ENCODE measurements at places on chromosomes 1 and 21.

- DNase-seq: peak; percentile 77
These were observed 9.2 kb downstream of the FCMR start for GRCh38 chr1:206912445-206913095.

DNA sequence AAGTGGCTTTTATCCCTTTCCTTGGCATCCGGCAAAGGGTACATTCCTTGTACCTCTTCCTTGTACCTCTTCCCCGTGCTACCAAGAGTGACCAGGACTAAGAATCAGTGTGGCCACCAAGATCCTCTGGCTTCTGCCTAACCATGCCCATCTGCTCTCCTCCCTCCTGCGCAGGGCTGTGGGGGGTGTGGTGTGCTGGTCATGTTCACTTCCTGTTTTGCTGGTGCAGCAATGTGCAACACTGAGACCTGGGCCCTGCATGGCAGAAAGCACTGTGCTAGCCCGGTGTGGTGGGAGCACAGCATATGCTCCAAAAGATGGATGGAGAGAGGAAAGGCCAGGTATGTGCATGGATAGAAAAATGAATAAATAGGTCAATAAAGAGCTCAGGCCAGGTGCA, 33.3 kb upstream of the TENT5C start:
- DNase-seq: no peak

DNA sequence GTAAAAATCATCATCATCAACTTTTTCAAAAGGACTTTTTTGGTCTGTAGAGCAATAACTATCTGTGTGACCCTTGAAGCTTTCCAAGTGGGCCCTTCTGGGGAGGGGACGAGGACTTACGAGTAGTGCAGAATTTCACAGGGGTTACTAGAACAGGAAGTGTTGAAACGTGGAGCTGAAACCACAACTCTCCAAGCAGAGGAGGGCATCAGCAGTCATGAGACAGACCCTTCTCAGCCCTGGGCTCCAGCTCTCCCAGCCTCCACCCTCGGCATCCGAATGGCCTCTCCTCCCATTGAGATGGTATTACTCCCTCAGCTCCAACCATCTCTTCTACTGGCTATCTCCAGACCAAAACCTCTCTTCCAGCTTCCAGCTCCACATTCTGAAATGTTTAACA, 3.6 kb downstream of the FAM89A start:
- no peak for DNase-seq

GRCh38 chr1:1788136-1788535, 9.9 kb upstream of the NADK start:
- DNase-seq: no peak

GRCh38 chr1:225655509-225656258, 2.8 kb upstream of the ENAH start:
- DNase-seq: no peak

DNA sequence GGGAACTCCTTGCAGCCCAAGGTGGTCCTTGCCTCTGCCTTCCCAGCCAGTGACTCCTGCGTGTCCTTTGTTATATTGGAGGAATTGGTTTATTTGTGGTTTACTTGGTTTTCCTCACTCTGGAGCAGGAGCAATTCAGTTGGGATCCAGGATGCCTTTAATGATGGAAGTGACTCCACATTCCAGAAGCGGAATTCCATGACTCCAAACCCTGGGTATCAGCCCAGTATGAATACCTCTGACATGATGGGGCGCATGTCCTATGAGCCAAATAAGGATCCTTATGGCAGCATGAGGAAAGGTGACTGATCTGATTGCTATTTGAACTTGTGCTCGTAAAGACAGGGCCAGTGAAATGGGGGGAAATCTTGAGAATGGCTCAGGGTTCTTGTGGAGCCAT, 15.1 kb upstream of the PIGV start:
- DNase-seq: no peak

DNA sequence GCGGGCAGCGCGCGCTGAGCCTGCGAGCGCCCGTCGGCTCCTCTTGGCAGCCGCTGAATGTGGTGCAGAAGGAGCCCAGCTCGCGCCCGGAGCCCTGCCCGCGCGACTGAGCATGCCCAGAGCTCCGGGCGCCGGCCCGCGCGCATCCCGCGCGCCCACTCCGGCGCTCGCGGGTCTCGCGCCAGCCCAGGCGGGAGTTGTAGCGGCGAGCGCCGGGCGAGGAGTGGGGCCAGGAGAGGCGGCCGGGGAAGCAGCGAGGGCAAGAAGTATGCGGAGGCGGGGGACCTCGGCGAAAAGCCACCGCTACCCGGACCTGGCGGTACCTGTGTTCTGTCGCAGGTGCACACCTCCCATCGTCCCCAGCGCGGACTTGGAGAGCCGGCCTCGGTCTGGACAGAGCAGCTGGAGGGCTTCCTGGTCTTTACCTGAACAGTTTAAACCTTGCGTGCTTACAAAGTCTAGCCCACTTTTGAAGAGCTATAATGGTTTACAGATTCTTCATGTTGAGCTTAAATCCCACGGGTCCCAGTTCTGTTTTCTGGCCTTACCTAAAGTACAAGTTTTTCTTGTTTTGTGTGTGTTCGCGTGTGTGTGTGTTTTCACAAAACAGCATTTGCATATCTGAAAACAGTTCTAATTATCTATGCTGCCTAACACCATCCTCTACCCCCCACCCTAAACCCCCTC, at the start of gene DDAH1:
DDAH1 (minus strand) TSS at position 61 of the 687 bp plus-strand sequence. CDS start 114 bp downstream, outside the sequence.
- DNase-seq: peak; percentile 36

GRCh38 chr21:19995253-19995652, 1003.0 kb upstream of the NCAM2 start:
- DNase-seq: no peak

DNA sequence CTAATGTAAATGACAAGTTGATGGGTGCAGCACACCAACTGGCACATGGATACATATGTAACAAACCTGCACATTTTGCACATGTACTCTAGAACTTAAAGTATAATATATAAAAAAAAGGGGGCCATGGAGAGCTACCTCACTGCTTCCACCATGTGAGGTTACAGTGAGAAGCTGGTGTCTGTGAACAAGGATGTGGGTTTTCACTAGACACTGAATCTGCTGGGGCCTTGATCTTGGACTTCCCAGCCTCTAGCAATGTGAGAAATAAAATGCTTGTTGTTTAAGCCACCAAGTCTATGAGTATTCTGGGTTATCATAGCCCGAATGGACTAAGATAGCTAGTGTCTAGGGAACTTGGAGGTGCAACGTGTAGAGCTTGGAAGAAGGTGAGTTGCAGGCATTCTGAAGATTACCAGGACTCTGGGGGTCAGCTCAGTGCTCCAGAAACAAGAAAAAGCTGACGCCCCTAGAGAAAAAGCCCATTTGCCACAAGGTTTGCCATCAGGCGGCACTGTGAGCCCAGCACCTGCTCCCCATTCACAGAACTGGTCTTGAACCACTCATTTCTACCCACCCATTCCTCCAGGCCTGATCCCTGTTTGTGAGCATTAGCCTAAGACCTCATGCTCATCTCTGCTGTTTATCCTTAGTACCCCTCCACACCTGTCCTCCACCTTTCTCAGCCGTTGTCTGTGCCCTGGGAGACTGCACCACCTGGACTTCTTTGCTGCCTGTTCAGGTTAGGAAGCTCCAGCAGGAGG, 15.1 kb upstream of the FYB2 start:
- no peak for DNase-seq

GRCh38 chr1:112743174-112744008, 28.3 kb upstream of the PPM1J start:
- no peak for DNase-seq

DNA sequence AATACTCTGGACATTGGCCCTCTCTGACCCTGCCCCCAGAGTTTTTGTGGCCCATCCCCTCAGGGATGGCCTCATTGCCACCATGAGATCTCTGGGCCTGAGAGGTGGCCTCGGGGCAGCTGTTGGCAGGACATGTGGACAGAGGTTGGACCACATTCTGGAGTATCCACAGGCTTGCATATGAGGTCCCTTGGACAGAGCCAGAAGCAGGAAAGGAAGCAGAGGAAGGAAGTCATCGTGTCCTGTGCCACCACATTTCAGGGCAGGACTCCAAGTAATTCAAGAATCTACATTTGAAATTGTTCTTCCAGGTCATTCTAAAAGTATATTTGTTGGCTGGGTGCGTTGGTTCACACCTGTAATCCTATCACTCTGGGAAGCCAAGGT, 95.9 kb upstream of the PPP2R5A start:
- no peak for DNase-seq

GRCh38 chr1:34066981-34067603, 97.9 kb downstream of the CSMD2 start:
- DNase-seq: no peak

DNA sequence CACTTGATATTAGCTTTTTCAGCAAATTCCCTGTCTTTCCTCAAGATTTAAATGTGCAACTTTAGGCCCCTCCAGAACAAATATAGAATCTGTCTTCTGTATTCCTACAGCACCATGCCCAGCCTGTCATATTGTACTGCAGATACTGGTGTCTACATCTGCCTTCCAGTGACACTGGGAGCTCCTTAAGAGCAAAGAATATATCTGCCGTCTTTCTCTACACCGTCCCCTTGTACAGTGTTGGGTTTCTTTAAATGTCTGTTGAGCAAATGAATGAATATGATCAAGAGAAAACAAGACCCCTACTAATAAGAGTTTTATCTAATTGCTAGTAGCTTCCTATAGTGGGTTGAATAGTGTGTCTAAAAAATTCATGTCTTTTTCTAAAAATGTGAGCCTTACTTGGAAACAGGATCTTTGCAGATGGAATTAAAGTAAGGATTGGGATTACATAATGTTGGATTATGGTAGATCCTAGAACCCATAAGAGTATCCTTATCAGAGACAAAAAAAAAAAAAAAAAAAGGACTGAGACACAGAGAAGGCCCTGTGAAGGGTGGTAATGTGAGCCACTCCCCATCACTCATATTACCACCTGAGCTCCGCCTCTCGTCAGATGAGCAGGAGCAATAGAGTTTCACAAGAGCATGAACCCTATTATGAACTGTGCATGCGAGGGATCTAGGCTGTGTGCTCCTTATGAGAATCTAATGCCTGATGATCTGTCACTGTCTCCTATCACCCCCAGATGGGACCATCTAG, 128.6 kb downstream of the FAF1 start:
- no peak for DNase-seq

- DNase-seq: peak; percentile 69
These were observed 70.8 kb upstream of the TENT5C start for GRCh38 chr1:117534995-117535467.

DNA sequence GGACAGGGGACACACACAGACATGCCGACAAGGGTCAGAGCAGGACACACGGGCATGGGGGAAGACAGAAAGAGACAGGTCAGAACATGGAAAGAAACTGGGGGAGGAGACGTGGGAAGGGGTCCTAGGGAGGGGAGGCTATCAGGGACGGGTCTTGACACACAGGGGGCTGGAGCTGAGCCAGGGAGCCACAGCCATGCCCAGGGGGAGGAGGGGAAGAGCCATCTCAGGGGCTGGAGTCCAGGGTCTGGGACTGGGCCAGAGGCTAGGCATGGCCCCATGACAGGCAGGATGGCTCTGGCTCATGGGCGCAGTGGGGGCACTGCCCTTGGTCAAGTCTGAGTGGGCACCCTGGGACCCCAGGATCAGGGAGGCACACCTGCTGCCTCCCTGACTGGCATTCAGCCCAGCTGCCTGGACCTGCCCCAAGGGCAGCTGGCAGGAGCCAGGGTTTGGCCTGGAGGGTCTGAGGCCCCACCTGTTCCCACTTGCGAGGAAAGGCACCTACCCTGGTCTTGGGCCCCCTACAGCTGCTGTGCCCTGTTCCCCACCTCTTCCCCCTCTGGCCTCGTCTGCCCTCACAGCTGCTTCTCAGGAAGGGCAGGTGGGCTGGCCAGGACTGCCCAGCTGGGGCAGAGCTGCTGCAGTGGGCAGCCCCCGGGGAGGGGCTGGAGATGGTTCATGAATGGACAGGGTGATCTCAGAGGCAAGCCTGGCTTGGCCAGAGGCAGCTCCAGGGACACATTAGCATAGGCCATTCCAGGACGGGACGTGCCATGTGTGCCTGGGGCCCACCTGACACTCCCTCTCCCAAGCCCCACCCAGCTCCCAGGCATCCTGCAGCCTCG, 42.9 kb downstream of the HSPG2 start:
- DNase-seq: no peak

GRCh38 chr1:71881611-71882010, 400.7 kb downstream of the NEGR1 start:
- no peak for DNase-seq

GRCh38 chr1:22916471-22916820, 56.2 kb downstream of the LACTBL1 start:
- DNase-seq: no peak

DNA sequence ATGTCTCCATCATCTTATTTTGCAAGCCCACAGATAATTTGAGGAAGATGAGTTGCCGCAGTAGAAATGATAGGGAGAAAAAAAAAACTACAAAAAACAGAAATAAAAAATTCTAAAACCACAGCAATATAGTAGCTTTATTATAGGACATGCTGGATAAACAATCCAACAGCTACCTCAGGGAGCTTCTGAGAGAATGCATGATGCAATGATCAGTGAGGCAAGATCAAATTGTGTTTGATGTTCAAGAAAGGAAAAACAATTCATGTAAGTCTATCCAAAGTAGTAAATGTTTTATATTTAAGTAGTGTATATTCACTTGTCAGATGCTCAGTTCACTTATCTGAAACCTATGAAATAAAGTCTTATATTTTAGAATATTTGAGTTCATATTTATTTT, 6.7 kb downstream of the CR1L start:
- DNase-seq: no peak

GRCh38 chr1:224742349-224742748, 126.2 kb downstream of the CNIH3 start:
- no peak for DNase-seq

GRCh38 chr1:47685763-47686066, 247.9 kb downstream of the FOXD2 start:
- DNase-seq: no peak

- DNase-seq: no peak
These were observed 32.1 kb downstream of the HSD17B7 start for GRCh38 chr1:162822391-162823200.

DNA sequence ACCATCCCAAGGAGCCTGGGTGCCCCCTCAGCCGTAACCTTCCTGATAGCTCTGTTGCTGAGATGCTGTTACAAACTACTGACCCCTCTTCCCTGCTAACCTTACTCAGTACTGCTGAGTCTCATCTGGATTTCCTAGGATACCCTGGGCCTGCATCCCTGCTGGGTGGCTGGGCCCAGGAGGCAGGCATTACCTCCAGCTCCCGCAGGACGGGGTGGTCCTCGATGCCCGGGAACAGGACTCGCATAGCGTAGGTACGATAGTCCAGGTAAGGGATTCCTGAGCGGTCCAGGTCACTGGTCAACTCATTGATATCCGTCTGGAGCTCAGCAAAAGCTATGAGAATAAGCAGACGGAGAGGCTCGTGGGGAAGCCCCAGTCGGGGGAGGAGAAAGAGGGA, 131.9 kb upstream of the CD34 start:
- DNase-seq: no peak

- no peak for DNase-seq
These were observed 13.8 kb downstream of the LRRC39 start for GRCh38 chr1:100164216-100164615.

GRCh38 chr21:42447732-42448131, 44.0 kb downstream of the UBASH3A start:
- DNase-seq: no peak
